ENCODE measurements at places on chromosomes 2 and 18.

DNA sequence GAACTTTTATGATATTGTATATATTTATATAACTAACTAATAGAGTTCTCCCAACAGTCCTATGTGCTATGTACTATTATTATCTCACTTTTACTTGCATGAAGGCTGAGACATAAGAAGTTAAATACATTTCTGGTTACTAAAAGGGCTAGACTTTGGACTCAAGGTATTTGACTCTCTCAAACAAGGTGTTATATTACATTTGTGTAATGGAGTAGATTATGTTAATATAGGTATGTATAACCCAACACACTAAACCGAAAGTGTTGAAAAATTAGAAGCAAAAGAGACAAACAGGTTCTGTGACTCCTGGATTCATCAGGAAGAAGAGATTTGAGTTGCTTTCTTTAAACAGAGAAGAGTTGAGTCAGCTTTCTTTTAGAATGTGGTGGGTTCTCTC is 733.6 kb upstream of the ZEB2 start:
- no peak for DNase-seq

DNA sequence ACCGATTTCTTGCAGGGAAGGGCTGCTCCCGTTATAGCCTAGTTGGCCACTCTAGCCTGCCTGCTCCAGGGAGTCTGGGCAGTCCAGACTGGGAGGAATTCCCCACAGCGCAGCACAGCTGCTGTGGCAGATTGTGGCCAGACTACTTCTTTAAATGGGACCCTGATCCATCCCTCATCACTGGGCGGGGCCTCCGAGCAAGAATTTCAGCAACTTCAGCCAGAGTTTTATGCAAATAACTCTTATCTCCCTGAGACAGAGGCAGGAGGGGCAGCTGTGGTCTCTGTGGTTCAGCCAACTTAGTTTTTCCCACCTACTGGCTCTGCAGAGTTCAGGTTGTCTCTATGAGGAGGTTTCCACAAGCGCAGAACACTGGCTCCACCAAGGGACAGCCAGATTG is 1583.2 kb downstream of the SUCLG1 start:
- no peak for DNase-seq

GRCh38 chr2:207467716-207468347 is 61.9 kb upstream of the CREB1 start:
- DNase-seq: no peak

DNA sequence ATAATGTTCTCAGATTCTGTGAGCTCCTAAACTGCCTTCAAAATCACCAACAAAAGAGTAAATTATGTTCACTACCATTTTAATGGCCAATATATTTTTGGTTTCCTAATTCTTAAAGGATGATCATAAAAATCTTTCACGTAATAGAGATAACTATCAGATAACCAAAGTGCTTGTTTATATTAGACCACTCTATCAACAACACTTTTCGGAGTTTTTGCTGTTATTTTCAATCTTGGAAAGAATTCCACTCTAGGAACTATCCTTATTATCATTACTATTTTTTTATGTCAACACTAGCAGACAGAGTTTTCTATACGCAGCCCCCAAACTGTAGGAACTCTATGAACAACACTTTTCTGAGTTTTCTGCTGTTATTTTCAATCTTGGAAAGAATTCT is 782.5 kb upstream of the ZEB2 start:
- DNase-seq: no peak

DNA sequence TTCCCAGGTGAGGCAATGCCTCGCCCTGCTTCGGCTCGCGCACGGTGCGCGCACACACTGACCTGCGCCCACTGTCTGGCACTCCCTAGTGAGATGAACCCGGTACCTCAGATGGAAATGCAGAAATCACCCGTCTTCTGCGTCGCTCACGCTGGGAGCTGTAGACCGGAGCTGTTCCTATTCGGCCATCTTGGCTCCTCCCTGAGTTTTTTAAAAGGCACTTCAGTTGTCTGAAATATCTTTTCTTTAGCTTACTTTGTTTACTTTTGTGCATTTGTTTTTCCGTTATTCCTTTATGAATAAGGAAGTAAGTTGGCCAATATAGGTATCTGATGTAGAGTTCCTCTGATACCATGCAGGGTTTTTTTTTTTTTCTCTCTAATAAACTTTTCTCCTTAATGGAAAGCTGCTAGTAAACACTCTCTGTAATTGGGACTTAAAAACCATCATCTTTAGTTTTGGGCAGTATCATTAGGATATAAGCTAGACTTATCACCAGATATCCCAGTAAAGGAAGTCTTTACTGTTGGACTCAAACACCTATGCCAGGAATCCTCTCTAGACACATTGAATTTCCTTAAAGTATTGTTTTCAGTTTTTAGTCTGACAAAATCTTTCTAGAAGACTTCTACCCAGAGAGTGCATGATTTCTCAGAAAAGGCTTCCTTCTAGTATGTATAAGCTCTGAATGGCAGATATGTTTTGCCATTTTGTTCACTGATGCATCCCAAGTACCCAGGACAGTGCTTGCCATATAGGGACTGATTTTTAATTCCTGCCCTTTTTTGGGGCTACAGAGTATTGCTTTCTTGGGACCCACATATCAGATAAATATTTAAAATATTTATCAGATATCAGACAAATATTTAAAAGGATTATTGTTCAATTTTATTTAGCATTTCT is 35.8 kb upstream of the DYSF start:
- DNase-seq: no peak

DNA sequence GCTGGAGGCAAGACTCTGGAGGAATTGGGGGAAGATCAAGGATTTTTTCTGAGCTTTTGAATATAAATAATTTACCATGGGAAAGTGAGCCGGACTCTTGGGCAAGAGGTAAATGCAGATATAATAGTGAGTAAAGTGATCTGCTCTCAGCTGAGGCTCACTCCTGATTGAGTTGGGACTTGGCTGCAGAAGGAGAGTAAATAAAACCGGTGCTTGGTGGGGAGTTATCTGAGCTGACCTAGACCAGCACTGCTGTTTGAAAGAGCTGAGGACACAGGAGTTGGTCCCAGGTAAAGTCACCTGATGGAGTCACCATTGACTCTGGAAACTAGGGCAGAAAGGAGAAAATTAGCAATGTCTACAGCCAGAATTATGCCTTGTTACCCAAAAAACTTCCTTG is 57.3 kb upstream of the LRPPRC start:
- no peak for DNase-seq

DNA sequence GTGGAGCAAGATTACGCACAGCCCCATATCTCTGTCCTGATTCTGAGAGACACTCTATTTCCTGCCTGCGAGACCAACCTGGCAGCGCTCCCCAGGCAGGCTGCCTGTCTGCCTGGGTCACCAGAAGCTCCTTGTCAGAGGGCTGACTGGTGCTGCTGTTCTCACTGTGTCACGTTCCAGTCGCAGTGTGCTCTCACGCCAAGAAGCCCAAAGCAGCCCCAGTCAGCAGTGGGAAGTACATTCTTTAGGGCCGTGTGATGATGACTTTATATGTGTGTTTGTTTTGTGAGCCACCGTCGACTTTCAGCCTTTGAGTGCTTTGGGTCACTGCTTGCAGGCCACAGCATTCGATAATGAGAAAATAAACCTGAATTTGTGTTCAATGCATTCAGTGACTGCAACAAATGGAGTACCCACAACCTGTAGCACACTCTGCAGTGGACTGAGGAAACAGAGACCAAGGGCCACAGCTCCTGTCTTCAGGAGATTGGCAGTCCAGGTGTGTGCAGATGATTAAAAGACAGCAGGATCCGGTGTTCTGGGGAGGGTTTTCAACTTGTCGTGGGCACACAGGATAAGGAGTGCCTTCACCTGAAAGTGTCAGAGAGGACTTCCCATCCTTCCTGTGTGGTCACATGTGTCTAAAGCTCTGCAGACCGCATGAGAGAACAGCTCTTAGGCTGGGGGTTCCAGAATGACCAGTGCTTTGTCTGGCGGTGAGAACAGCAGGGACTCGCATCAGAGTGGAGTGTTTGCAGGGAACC is 4.8 kb downstream of the TNFRSF11A start:
- DNase-seq: peak; percentile 49

GRCh38 chr2:54634021-54634420 is 89.4 kb upstream of the EML6 start:
- no peak for DNase-seq

- no peak for DNase-seq
These were observed 833.2 kb downstream of the GALR1 start for GRCh38 chr18:78082816-78083215.

GRCh38 chr2:104938231-104938941 is 84.5 kb downstream of the POU3F3 start:
- DNase-seq: no peak

- DNase-seq: peak; percentile 92
These were observed 5.7 kb upstream of the TET3 start for GRCh38 chr2:73979021-73979420.
